ENCODE measurements at places on chromosomes 1 and 21.
A peak's percentile ranks its signal among the peaks of the same experiment; 100 is the strongest.

GRCh38 chr1:212648431-212648830 is 39.9 kb downstream of the ATF3 start:
- no peak for DNase-seq

GRCh38 chr1:205109711-205110110 is 12.1 kb downstream of the RBBP5 start:
- no peak for DNase-seq

DNA sequence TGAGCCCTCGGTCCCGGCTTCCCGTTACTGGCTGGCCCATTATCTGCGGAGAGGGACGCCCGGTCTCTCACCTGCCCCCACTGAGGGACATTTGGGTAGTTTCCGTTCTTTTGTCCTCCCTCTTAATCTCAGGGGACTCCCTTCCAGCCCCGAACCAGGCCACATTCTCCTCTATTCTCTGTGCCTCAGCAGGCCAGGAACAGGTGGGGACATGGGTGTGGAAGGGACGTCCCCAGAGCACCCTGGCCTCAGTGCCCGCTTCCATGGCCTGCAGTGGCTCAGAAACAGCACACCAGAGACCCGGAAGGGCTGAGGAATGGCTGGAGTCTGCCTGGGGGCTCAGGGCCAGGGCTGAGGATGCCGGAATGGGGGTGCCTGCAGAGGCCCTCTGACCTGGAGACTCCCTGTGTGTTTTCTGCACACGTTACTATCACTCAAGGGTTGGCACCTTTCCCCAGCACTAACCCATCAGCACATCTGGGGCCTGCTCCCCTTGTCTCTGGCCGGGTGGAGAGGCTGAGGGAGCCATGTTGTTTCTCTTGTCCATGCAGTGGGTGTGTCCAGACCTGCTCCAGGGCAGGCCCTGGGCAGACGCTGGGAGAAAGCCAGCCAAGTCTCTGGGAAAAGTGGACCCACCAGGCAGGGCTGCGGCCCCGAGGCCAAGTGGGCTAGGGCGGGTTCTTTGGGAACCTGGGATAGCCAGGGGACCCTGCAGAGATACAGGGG is 10.0 kb upstream of the DNMT3L start:
- DNase-seq: no peak

DNA sequence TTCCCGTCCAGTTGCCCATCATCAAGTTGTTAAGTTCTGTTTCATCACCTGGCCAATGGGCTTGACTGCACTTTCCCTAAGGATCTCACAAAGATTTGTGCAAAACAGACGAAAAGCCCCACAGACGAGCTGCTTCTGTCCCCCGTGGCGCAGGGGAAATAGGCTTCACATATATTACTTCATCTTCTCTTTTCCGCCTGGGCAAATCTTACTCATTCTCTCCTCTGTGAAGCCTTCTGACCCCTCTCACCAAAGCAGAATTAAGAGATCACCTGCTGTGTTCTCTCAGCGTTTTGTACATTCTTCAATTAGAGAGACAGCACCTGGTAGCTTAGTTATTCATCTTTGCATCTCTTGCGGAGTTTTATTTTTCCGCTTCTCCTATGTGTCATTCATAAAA is 129.8 kb downstream of the IGSF21 start:
- no peak for DNase-seq

- no peak for DNase-seq
Measured at GRCh38 chr1:232835166-232835565, 29.9 kb downstream of the MAP10 start.

DNA sequence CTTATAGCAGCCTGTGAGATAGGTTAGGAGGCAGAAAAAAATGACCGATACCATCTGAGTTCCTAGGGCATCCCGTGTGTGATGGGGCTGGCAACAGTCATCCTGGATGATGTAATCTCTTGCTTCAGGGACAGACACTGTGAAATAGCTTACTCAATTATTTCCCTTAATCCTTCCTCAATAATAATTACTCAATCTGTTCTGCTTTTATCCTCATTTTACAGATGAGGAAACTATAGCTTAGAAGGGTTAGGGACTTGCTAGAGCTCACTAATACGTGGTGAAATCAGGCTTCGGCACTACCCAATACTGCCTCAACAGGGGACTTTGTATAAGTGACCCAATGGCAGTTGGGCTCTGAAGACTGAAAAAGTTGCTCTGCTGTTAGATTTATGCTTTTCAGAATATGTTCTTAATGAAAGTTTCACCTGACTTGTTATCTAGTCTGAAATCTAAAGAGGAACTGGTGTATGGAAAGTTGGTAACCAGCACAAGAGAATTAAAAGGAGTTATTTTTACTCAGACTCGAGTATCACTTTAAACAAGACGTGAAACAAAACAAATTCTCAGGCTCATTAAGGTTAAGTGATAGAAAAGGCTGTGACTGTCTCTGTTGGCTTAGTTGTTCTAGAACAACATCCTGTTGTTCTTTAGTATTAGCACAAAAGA is 14.4 kb downstream of the CD55 start:
- no peak for DNase-seq

GRCh38 chr21:24693779-24694178 is 913.5 kb downstream of the MRPL39 start:
- DNase-seq: no peak

DNA sequence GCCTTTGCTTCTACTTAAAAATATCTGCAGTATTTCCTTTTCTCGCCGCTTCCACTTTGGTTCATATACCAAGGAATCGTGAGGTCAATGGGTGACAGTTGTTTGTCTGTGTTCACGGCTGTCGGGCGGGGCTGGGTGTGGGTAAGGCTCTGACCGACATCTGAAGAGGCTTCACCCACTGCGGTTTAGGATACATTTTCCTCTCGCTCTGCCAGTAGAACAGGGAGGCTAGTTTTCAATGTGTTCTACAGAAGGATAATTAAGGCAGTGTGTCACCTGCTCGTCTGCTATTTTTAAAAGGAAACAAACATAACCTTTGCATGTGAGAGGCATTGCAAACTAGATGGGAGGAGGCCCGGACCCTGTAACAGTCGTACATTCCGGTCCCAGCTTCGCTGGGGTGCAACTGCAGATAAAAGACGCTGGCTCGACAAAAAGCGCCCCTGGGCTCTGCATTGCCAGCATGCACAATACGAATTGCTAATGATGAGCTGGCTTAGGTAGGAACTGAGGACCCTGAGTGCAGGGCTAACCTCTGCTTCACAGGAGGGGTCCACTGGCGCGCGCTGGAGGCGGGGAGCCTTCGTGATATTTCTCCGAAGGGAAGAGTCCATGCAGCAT is 8.5 kb upstream of the ERG start:
- no peak for DNase-seq

DNA sequence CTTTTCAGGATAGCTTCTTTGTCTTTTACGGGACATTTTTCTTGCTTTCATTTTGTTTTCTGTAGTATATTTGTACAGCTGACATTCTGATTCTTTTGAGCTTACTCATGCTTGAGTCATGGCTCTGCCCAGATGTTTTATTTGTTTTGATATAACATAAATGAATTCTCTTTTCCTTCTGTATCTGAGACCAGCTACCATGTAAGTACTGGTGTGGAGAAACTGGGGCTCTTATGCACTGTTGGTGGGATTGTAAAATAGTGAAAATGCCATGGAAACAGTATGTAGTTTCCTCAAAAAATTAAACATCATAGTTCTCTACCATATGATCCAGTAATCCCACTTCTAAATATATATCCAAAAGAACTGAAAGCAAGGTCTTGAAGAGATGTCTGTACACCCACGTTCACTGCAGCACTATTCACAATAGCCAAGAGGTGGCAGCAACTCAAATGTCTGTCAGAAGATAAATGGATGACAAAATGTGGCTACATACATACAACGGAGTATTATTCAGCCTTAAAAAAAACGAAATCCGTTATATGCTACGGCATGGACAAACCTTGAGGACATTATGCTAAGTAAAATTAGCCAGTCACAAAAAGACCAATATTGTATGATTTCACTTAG is 61.4 kb downstream of the EIF2B3 start:
- DNase-seq: peak; percentile 83

- no peak for DNase-seq
Measured at GRCh38 chr1:58762806-58763205, 21.0 kb downstream of the JUN start.
